ENCODE measurements at places on chromosomes 5 and 9. TPM values are rescaled to one million over a fixed set of nuclear protein-coding genes. Genes with fewer than 3 reads are reported as not detected.
A peak's percentile ranks its signal among the peaks of the same experiment; 100 is the strongest.

- DNase-seq, result peak; percentile 11
Measured at GRCh38 chr5:135437796-135438560, 9.2 kb downstream of the DCANP1 start.

DNA sequence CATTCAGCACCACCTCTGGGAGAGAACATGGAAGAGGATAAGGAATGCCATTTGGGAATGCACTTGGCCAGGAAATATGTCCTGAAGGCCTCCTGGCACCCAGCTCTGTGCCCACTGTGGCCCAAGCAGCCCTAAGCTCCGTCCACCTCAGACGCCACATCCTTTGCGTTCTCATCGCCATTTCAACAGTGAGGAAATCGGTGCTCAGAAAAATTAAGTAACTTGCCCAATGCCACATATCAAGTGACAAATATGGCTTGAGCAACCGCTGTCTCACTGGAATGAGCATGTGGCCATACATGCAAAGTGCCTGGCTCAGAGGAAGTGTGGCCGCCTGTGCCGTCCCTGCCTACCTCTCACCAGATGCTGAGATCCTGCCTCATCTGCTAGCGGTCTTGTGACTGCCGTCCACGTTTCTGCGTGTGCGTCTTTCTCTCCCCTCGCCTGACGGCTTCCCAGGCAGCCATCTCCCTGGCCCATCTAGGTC, 984 bp upstream of the DOK3 start:
- DNase-seq, result no peak

DNA sequence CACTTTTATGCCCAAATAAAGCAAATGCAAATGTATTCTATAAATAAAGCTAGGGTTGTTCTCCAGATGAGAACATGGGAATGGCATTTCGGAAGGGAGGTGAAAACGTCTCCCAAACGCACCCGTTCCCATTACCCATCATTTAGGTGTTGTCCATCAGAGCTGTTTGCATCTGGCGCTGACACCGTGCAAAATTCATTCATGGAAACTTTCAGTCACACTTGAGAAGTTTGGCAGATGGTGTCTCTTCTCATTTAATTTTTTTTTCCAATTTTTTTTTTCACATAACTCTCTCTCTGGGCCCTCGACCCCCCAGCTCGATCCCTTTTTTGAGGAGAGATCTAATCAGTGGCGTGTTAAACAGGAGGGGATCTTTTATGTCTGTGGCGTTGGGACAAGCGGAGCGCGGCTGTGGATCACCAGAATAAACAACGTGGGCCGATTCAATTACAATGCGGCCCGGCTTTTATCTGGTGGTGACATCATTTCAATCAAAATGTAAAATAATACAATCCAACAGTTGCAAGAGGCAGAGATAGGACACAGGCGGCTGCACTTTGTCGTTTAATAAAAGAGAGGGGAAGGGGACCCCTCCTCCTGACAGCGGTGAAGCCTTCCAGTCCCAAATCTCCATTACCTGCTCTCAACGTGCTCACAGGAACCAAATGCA, 246.1 kb upstream of the IRX4 start:
- DNase-seq, result no peak

ECSCR gene
- total RNA-seq, result 1.1 TPM

- no peak for DNase-seq
Measured at GRCh38 chr5:35832762-35833161, 23.9 kb upstream of the IL7R start.

Data from activated CD4-positive, alpha-beta memory T cell treated with anti-CD3 and anti-CD28 coated beads, Interleukin-2, amount 10 ng/mL, durations not matched to agents 7 days and 5 days (primary cell).